ENCODE measurements at places on chromosomes 1 and 21. TPM values are rescaled to one million over a fixed set of nuclear protein-coding genes. Genes with fewer than 3 reads are reported as not detected.
A peak's percentile ranks its signal among the peaks of the same experiment; 100 is the strongest.

CFHR1 gene
- not detected for total RNA-seq

CD1D gene
- total RNA-seq = 3.7 TPM

RRAGC gene
- total RNA-seq = 29.4 TPM

RNU1-1 gene
- under 0.01 TPM for total RNA-seq

DIPK1A gene
- 4.4 TPM for total RNA-seq

OR14K1 gene
- total RNA-seq = not detected

TFB2M gene
- total RNA-seq = 12.0 TPM

RHCE gene
- total RNA-seq = 2.4 TPM

VAV3 gene
- total RNA-seq = 13.0 TPM

SYT14 gene
- total RNA-seq = not detected

SYPL2 gene
- total RNA-seq = 1.0 TPM

RGS18 gene
- total RNA-seq = 3.1 TPM

SMCP gene
- total RNA-seq = not detected

CEP350 gene
- total RNA-seq = 66.5 TPM

LDLRAD2 gene
- total RNA-seq = 0.24 TPM

- DNase-seq = no peak
Measured at GRCh38 chr1:227889047-227889862, 58.5 kb downstream of the WNT9A start.

GRCh38 chr1:56557746-56558145 is 21.6 kb downstream of the PLPP3 start:
- no peak for DNase-seq

- DNase-seq = peak; percentile 99
Measured at GRCh38 chr1:65420590-65421350, at the start of the genes LEPR and LEPROT. Gene LEPR, plus strand, starts transcription at chr1:65420668. Its CDS starts 144,898 bp downstream, at chr1:65565566. Gene LEPROT, plus strand, starts transcription at chr1:65420668. Its CDS starts 57 bp downstream, at chr1:65420725.

DNA sequence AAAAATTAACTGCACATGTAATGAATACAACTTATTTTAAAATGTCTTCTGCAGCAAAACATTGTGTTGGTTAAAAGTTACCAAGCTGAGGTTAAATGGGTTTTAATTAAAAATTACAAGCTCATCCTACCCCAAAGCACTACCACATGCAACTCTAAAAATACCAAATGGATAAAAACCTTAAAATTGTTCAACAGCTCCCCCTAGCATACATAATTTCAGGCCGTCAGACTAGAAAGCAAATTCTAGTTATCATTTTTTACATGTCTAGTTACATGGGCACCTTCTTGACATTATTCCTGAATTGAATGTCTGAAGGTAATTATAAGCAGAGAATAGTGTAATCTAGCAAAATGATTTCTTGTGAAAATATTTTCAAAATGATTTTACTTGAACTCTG is 176.5 kb downstream of the C1orf21 start:
- DNase-seq = no peak

DNA sequence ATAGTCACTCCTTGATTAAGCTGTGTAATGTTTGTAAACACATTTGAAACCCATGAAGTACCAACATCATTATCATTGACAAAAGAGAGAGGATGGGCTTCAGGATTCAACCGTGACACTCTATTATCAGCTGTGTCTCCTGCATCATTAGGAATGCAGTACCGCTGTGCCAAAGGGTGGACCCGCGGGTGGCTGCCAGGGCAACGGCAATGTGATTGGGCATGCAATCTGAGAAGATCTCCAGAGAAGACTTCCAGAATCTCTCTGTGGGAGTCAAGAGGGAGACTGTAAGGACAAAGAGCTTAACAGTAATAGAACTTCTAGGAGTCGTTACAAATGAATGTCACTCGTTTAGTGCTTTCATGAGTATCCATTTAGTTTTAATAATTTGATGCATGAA is 97.9 kb downstream of the USH2A start:
- no peak for DNase-seq

- DNase-seq = no peak
Measured at GRCh38 chr1:241531195-241532161, 700 bp upstream of the KMO start.

GRCh38 chr1:7192453-7192852 is 407.2 kb downstream of the CAMTA1 start:
- no peak for DNase-seq

DNA sequence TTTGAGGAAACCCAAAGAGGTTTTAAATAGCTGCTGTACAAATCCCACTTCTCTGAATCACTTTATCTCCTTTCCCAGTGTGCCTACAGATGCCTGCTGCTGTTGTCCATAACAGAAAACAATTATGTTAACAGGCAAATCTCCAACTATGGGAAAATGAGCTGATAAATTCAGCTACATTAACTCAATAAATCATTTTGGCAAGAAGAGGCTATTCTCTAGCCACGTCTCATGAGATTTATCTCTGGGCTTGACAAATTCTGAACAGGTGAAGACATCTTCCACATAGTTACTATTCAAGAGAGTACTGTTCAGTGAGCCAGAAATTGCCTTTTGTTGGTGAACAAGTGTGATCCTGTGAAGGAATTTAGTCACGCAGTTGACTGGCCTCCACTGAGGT is 327.1 kb upstream of the FMN2 start:
- DNase-seq = no peak

- no peak for DNase-seq
Measured at GRCh38 chr1:242402956-242403355, 121.5 kb downstream of the PLD5 start.

DNA sequence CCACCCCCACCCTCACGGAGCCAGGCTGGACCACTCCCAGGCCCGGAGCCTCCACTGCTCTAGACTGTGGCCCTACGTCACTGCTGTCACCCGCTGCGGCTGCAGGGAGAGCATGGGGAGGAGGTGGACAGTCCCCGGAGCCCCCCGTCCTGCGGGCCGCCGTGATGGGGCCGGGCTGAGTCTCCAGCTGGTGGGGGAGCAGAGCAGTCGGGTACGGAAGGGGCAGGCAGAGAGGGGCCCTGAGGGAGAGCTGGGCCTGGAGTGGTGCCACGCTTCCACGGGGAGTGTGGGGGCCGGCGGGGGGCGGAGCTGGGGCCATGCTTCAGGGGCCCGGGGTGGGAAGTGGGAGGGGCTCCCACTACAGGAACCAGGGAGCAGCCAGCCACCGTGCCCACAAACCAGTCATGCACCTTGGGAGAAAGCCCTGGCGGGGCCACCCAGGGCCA is 98.9 kb upstream of the KCNK1 start:
- DNase-seq = no peak

DNA sequence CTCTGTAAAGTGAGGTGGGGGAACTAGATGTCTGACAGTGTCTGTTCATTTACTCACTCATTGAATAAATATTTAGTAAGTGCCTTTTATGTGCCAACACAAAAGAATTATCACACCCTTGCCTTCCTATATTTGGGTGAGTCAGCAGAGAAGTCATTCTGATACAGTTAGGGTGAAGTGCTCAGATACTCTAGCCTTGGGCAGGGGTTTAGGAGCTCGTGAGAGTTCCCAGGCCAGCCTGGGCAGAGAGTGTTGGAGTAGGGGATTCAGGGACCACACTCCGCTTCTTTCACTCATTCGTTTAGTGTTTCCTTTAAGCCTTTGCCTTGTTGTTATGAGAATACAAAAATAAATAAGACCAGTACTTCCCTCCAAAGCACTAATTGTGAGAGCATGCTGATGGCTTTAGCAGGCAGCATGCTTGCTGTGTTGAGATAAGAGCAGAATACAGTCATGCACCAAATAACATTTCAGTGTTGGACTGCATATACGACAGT is 83.9 kb downstream of the DYRK1A start:
- DNase-seq = no peak

DNA sequence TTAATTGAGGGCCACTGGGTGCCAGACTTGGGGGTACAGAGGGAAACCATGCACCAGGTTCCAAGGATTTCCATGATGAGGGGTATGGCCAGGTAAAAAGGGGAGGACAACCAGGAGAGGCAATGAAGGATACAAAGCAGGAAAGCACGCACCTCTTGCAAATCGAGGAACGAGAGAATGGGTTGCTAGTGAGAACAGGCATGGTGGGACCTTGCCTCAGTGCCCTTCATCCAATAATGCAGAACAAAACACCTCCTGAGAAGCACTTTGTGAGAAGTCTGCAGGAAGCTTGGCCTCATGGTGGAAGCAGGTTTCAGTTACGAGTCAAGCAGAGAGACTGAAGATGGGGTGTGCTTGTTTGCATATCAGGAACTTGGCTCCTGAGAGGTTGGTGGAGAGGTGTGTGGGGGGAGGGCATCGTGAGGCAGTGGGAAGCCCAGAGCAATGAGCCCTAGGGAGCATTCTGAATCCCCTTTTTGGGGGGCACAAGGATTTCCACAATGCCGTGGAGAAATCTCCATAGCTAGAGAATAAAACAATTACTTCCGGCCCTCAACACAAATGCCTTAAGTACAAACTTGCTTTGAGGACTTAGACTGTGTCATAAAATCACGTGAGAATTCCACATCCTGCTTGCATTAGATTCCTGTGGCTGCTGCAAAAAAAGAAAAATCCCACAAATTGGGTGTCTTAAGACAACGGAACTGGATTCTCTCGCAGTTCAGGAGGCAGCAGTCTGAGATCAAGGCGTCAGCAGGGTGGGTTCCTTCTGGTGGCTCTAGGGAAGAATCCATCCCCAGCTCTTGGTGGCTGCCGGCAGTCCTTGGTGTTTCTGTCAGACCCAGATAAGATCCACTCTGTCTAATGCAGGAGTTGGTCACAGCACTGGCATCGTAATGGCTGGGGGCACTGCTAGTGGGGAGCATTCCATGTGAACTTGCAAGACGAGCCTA is 54.9 kb upstream of the BACE2 start:
- peak; percentile 46 for DNase-seq

- no peak for DNase-seq
Measured at GRCh38 chr1:193841857-193842256, 655.4 kb upstream of the B3GALT2 start.

GRCh38 chr1:39183503-39184353 is 20.8 kb upstream of the MACF1 start:
- DNase-seq = peak; percentile 76

GRCh38 chr21:36552434-36552785 is 72.5 kb upstream of the CLDN14 start:
- DNase-seq = no peak

DNA sequence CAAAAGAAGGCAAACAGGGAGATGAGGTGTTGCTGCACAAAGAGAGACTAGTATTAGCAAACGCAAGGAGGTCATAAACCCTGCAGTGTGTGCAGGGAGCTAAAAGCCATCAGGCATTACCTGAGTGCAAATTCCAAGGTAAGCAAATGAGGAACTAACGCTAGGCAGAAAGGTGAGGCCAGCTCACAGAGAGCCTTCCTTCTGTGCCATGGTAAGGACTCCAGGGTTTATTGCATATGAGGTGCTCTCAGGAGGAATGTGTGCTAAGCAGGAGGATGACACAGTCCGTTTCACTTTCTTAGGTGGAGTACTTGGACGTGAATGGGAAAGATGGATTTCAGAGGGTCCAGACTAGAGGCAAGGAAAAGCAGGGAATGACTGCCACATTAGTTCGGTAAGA is 44.6 kb upstream of the MYBPHL start:
- no peak for DNase-seq

- DNase-seq = no peak
Measured at GRCh38 chr1:169570172-169570574, 16.1 kb downstream of the F5 start.

- DNase-seq = peak; percentile 57
Measured at GRCh38 chr1:165355139-165355976, 1.2 kb downstream of the LMX1A start.

GRCh38 chr1:111624382-111624781 is 4.8 kb downstream of the RAP1A start:
- no peak for DNase-seq

GRCh38 chr1:201608635-201609395 is 69.9 kb downstream of the NAV1 start:
- DNase-seq = no peak

- DNase-seq = no peak
Measured at GRCh38 chr21:32562426-32562825, 22.9 kb downstream of the TCP10L start.

GRCh38 chr1:108117237-108117636 is 82.9 kb downstream of the SLC25A24 start:
- no peak for DNase-seq

DNA sequence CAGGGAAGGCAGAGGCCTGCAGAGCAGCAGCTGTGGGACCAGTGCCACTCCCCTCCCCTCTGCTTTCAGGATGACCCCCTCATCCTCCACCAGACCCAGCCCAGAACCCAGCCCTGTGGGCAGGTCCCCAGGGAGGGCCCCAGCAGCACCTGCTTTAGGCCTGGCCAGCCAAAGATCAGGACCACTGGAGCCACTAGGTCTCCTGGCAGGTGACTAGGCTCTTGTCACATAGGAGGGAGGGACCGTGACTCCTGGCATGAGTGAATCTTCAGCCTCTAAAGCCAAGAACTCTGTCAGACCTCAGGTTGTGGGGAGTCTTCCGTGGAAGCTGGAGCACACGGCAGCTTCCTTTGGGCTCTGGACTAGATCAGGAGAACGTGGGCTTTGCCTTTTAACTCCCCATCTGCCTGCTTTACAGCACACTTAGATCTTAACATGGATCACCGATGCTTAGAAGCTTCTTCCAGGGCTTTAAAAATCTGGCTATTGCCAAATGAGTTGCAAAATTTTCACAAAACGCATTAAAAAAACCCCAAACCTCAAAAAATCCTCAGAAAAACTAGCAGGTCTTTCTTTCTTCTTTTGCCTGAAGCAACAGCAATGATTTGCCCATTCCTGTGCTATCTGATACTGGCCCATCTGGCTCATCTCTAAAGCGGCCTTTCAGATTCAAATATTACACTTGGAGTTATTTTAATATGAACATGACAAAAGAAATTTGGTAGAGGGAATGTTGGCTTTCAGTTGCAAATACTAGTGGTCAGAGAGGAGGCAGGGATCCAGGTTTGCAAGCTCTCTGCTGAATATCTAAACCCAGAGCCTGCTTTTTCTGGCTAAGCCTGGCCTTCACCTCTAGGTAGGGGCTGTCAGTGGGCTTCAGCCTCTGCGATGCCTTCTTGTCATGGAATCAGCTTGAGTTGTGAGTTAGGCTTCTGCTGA is 235.2 kb downstream of the SDCCAG8 start:
- DNase-seq = no peak

DNA sequence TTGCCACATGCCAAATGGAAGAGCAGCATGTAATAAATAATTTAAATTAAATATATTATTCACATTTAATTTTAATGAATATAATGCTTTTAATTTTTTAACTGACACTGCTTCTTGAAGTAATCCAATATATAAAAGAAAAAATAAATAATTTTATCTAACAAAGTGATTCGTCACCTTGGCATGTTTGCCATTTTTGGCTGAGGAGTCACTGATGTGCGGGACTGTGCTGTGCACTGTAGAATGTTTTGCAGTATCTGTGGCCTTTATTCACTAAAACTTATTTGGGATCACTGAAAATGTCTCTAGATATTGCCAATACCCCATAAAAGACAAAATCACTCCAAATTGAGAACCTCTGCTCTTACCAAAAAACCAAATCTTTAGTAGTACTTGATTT is 807.8 kb downstream of the BRINP3 start:
- no peak for DNase-seq

DNA sequence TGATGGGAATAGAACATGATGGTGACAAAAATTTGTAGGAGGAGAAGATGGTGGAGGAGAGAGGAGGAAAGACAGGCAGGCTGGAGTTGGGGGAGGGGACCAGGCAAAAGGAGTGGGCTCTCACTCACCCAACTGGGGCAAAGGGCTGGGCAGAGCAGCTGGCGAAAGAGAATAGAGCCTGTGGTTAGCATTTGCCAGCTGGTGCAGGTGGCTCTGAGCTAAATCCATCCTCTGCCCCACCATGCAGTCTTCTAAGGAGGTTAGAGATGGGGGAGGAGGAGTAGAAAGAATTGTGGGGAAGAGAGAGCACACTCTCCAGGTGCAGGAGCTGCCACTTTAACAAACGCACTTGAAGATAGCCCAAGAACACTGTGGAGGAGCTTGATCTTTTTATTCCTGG is 27.6 kb upstream of the SLAMF1 start:
- DNase-seq = no peak

- no peak for DNase-seq
Measured at GRCh38 chr1:18811733-18812452, 47.6 kb downstream of the TAS1R2 start.

GRCh38 chr1:90472775-90473174 is 244.3 kb downstream of the BARHL2 start:
- no peak for DNase-seq
